Activated CD8-positive, alpha-beta memory T cell treated with anti-CD3 and anti-CD28 coated beads for 1 hour (primary cell): ENCODE measurements at places on chromosomes 11 and 22.

DNA sequence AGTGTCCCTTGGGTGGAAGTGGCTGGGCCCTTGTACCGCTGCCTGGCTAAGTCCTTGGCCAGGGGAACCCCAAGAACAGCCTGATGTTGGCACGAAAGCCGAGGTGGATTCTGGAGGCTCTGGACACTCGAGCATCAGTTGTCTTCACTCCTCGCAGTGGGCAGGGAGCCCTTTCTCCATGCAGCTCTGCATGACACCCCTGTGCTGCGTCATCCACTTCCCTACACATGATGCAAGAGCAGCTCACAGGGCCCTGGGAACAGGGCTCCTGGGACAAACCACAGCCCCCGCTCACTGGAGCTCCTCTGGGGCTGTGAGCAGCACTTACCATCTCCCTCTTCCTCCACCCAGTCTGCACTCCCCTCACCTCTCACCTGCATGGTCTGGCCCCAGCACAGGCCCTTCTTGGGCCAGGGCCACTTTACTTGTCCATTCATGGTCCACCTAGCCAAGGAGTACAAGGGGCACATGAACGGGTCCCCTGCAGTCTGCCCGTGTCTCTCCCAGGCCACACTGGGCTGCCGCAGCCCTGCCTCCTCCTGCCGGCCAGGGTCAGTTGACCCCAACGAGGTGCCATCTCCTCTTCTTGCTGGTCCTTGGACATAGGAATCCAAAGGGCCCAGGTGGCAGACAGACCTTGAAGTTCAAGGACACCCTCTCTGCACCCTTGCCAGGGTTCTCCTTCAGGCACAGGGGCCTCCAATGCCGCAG lies 66.5 kb downstream of the IGF2 start:
- no peak for DNase-seq

DNA sequence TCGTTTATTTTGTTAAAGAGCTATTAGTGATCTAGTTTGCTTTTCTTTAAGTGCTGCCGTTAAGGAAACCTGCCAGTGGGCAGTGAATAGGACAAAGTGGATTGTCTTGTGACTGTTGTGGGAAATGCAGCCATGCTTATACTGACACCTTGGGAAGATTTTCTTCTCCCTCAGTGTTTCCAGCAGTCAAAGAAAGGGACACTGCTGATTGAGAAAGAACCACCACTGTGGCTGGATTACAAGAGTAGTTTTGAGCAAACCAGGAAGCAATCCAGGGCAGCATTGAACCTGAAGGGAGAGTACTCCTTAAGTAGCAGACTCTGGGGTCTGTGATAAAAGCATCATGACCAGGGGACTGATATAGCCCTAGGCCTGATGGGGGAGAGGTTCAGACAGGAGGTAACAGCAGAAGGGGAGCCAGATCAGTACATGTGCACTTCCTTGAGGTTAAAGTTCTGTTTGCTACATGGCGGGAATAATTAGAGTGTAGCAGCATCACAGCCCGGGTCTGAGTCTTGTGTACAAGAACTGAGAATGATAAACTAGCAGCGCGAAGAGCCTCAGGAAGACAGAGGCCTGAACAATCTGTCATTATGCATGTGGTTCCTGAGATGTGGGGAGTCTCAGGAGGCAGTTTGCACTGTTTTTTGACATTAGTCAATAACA lies 167.8 kb downstream of the C11orf91 start:
- no peak for DNase-seq

- no peak for DNase-seq
Measured at GRCh38 chr11:67632175-67632981, 2.6 kb upstream of the NUDT8 start.

- no peak for DNase-seq
Measured at GRCh38 chr22:28773461-28773867, 969 bp downstream of the CCDC117 start.

DNA sequence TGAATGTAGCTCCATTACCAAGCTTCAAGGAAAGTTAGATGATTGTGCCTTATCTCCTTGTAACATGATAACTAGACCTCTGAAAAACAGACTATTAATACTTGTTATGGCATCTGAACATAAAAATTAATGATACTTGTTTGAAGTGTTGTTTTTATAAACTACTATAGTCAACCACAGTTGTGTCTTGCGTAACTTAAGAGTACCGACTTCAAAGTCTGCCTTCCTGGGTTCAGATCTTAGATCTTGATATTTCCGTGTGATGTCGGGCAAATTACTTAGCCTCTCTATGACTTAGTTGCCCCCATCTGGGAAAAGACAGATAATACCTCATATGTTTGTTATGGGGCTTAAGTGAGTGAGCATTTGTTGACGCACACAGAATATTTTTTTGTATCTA lies 906.5 kb downstream of the JRKL start:
- no peak for DNase-seq

- no peak for DNase-seq
Measured at GRCh38 chr11:76203131-76203925, 3.0 kb downstream of the WNT11 start.
